ENCODE measurements at places on chromosomes 11 and 22.
A peak's percentile ranks its signal among the peaks of the same experiment; 100 is the strongest.

DNA sequence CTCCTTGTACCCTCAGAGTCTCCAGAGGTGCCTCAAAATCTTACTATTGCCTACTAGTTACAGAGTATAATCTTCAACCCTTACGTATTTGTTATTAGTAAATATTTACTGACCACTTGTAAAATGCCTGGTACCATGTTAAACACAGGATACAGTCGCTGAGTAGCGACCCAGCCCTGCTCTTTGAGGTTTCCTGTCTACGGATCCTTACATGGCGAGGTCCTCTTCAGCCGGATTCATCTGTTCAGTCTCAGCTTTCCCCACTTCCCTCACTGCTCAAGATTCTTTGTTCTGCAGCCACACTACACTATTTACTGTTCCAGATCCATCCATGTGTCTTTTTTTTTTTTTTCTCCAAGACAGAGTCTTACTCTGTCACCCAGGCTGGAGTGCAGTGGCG, 13.2 kb upstream of the TTC36 start:
- DNase-seq, result no peak

GRCh38 chr11:128790196-128790595, 76.9 kb downstream of the KCNJ1 start:
- no peak for DNase-seq

GRCh38 chr11:36108881-36109589, 165.2 kb downstream of the LDLRAD3 start:
- no peak for DNase-seq

DNA sequence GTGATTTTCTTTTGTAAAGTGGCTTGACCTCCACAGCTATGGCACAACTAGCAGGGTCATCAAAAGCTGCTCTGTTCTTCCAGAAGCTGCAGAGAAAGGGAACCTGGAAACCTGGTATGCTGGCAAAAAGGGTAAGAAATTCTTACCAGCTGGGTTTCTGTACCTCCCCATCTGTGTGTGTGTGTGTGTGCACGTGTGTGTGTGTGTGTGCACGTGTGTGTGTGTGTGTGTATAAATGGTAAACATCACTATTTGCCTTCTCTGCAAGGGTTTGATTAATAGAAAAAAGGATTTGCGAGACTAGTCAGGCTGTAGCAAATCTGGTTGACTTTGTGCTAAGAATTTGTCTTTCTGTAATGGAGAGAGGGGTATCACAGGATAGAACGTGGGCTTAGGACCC, 4.7 kb upstream of the MRPL17 start:
- DNase-seq, result no peak

DNA sequence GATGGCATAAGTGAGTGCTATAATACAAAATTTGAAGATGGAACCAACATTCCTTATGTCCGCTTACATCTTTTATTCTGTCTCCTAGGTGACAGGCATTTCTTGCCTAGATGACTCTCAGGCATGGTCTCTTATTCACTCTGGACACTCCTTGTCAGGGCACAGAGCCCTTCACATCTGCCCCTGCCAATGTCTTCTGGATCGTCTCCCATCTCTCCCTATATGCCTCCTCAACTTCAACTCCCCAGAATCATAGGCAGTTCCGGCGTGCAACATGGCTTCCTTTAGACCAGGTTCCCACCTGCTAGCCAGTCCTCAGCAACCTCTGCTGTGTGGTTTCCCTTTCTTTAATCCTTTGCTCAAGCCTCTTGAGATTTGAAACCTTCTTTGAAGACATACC, 300.9 kb downstream of the TENM4 start:
- no peak for DNase-seq

GRCh38 chr11:69459848-69460539, 21.5 kb upstream of the LINC01488 start:
- no peak for DNase-seq

GRCh38 chr11:119380827-119381180, 686 bp downstream of the USP2 start:
- DNase-seq, result no peak

- no peak for DNase-seq
These were observed 56.6 kb upstream of the FDX1 start for GRCh38 chr11:110373051-110373702.

DNA sequence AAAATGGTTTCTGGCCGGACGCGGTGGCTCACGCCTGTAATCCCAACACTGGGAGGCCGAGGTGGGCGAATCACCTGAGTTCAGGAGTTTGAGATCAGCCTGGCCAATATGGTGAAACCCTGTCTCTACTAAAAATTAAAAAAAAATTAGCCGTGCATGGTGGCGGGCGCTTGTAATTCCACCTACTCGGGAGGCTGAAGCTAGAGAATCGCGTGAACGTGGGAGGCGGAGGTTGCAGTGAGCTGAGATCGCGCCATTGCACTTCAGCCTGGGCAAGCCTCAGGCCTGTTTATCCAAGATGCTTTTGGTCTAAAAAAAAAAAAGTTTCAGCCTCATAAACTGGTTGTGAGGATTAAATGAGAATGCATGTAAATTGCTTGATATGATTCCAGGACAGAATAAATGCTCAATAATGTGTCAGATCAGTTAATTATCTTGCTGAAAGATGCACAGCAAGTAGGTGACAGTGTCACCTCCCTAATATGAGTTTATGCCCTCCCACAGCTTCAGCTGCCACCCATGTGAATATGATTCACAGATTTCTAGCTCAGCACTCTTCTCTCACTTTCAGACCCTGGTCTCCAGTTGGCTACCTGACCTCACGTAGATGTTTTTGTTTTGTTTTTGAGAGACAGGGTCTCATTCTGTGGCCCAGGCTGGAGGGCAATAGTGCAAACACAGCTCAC, 1.1 kb upstream of the ALG8 start:
- no peak for DNase-seq

GRCh38 chr11:23022854-23023253, 162.6 kb upstream of the CCDC179 start:
- no peak for DNase-seq

GRCh38 chr22:36977947-36978660, 41.1 kb downstream of the TST start:
- peak; percentile 87 for DNase-seq

- no peak for DNase-seq
These were observed 52.5 kb upstream of the VSTM5 start for GRCh38 chr11:93902921-93903320.

- no peak for DNase-seq
These were observed 66.7 kb downstream of the SYN3 start for GRCh38 chr22:32991353-32992101.

- no peak for DNase-seq
These were observed 30.3 kb downstream of the SAMM50 start for GRCh38 chr22:43985532-43985931.

DNA sequence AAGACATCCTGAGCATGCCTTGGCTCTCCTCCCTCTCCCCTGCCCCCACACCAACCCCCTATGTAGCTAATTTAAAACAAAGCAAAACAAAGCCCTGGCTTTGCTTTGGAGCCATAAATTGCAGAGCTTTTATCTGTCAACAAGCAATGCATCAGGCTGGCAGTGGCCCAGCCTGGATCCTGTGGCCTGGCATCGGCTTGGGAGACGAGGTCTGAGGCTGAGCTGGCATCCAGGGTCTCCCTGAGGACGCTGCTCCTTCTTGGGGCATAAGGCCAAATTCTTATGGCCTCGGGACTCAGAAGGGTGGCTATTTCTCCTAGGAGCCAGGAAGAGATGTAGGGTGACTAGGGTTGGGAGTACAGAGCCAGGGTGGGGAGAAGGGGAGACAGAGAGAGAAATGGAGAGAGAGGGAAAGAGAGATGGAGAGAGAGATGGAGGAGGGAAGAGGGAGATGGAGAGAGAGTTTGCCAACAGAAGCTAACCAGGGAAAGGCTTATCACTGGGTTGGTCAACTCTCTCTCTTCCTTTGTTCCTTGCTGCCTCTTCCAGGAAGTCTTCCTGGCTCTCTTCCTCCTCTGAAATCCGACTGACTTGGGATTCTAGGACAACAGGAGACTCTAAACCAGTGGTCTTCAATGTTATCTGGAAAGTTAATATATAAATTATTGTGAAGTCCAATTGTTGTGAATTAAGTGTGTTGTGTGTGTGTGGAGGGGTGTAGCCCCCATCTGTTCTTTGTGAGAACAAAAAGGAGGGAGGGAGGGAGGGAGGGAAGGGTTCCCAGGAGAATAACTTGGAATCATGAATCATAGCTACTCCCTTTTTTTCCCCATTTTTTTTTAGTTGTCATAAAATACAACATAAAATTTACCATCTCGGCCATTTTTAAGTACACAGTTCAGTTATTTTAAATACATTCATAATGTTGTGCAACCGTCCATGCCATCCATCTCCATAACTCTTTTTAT, 29.1 kb downstream of the TSPAN18 start:
- DNase-seq, result no peak

Measured in activated T-cell treated with anti-CD3 and anti-CD28 coated beads, Interleukin-2, amount 50 U/mL, for 4 hours (primary cell).